ENCODE measurements at places on chromosomes 4 and X.

- DNase-seq = no peak
Measured at GRCh38 chr4:109611045-109611646, 51.1 kb downstream of the MCUB start.

DNA sequence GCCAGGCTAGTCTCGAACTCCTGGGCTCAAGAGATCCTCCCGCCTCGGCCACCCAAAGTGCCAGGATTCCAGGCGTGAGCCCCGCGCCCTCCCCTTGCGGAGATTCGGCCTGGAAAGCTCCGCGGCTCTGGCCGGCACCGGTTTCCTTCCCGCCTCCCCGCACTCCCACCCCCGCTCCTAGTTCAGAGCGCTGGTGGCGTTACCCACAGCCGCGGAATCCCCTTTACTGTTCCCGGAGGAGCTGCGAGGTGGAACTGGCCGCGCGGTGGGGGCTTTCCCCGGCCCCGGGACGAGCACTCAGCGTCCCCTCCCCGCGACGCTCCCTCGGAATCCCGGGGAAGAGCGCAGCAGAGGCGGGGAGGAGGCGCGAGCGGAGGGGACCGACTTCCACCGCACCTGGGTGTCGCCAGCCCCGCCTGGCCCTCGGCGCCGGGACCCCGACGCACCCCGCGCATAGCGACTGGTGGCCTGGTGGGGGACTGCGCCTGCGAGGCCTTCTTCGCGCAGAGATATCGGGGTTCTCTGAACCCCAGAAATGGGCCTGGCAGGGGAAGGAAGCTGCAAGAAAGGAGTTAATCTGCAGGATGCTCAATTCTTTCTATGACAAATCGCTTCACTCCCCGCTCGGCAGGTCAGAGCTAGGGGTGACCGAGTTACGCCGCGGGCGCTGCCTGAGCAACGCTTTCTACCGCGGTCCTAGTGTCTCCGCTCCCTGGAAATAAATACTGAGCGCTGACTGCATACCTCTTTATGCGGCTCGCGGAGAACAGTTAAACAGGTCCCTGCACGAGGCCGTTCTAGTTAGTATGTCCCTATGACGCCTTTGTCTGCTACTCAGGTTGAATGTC is 14.6 kb upstream of the SLC25A4 start:
- DNase-seq = peak; percentile 32

DNA sequence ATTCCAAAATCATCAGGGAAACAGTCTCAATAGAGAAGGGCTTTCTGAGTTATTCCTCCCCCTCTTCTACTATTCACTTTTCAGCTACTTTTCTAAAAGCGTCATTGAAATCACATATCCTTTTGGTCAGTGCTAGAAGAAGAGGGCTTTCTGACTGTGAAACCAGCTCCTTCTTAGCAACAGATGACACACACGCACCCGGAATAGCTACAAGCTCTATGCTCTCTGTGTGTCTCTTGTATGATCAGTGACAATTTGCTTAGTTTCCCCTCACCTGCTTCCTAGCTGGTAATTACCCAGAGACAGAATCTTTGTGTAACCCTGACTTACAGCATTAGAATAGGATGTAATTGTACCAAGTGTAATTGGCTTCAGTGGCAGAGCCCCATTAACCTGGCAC is 268.1 kb upstream of the SLITRK2 start:
- no peak for DNase-seq

- DNase-seq = no peak
Measured at GRCh38 chr4:77493120-77493752, 112.4 kb upstream of the CXCL13 start.

- DNase-seq = no peak
Measured at GRCh38 chrX:10841579-10841978, 221.2 kb upstream of the MID1 start.

DNA sequence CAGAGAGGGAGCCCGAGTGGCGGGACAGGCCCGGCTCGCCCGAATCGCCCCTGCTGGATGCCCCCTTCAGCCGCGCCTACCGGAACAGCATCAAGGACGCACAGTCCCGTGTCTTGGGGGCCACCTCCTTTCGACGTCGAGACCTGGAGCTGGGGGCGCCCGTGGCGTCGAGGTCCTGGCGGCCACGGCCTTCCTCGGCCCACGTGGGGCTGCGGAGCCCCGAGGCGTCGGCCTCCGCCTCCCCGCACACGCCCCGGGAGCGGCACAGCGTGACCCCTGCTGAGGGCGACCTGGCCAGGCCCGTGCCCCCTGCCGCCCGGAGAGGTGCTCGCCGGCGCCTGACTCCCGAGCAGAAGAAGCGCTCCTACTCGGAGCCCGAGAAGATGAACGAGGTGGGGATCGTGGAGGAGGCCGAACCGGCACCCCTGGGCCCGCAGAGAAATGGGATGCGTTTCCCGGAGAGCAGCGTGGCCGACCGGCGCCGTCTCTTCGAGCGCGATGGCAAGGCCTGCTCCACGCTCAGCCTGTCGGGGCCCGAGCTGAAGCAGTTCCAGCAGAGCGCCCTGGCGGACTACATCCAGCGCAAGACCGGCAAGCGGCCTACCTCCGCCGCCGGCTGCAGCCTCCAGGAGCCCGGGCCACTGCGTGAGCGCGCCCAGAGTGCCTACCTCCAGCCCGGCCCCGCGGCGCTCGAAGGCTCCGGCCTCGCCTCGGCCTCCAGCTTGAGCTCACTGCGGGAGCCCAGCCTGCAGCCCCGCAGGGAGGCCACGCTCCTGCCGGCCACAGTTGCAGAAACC is 156.9 kb downstream of the SOWAHB start:
- no peak for DNase-seq

DNA sequence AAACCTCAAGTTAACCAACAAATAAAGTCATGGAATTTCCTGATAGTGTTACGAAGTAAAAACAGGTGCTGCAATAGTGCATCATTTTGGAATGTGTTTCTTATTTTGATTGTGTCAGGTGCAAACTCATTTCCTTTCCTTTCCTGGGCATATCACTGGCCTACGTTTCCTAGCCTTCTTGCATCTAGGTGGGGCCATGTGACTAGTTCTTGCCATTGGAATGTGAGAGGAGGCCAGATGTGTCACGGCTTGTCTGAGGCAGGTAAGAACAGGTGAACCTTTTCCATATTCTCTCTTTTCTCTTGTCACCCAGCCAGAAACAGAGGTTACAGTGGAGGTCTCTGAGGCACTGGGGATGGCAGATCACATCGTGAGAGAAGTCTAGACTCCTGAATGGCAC is 868.0 kb downstream of the RPA4 start:
- no peak for DNase-seq

GRCh38 chrX:15474028-15474427 is 19.1 kb downstream of the PIR start:
- no peak for DNase-seq

- no peak for DNase-seq
Measured at GRCh38 chr4:98249831-98250230, 11.4 kb upstream of the RAP1GDS1 start.

DNA sequence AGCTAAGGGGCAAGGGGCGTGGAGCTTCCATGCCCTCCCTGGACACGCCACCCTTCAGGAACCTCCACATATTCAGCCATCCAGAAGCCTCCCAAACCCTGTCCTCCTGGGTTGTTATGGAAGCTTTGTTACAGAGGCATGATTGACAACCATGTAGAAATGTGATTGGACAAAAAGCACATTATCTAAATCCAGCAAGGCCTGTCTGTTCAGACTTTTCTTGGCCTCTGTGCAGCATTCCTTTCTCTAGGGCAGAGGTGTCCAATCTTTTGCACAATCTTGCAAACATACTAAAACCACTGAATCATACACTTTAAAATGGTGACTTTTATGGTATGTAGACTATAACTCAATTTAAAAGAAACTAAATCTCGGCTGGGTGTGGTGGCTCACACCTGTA is 12.7 kb downstream of the STEEP1 start:
- DNase-seq = no peak

- DNase-seq = no peak
Measured at GRCh38 chr4:140020457-140021361, 133.3 kb downstream of the MAML3 start.

DNA sequence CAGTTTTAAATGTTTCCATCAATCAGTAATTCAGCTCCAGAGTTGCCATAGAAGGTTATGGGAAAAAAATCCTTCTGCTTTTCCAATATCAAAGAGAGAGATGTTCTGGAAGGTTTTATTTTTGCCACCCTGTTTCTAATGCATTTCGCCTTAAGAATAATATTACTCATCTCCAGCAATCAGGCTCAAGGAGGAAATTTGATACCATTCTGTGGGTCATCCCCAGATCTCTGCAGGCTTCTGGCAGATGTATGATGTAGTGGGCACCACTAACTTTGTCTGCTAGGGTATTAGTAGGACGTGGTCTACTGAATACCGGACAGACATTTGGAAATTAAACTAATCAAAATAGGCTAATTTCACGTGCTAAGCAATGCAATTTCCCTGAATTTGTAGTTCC is 645.4 kb upstream of the TENM3 start:
- no peak for DNase-seq

GRCh38 chr4:1573830-1574459 is 110.2 kb downstream of the FAM53A start:
- no peak for DNase-seq

- no peak for DNase-seq
Measured at GRCh38 chr4:144831971-144832370, 186.0 kb downstream of the HHIP start.

DNA sequence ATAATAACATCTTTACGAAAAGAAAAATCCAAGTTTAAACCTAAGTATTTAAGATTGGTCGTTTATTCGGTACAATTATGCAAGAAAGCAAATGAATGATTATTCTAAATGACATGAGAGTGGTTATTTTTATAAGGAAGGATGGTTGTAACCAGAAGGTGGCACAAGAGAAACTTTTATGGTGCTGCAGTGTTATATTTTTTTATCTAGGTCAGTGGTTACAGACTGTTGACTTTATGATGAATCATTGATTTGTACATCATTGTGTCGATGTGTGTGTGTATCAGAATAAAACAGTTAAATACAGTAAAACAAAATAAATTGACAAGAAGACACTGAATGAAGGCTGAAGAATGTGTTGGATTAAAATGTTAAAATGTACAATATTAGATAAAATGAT is 9.8 kb downstream of the DCAF8L2 start:
- no peak for DNase-seq

DNA sequence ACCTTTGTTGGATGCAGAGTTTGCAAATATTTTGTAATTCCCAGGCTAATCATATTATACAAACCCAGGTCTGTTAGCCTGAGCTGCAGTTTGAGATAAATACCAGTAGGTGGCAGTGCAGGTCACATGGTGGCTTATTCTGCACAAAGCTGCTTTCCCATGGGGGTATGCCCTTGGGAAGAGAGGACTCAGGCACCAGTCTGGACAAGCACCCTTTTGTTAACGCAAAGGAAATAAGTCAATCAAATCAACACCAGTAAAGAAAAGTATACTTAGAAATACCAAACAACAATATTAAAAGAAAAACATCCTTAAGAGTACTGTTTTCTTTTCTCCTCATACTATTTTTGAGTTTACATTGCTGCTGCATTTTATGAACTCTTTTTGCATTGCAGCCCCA is 389.0 kb upstream of the ZFP42 start:
- DNase-seq = no peak
